Thoracic aorta (tissue), 2 donors: ENCODE measurements at places on chromosomes 2 and 18. TPM values are rescaled to one million over a fixed set of nuclear protein-coding genes. Genes with fewer than 3 reads are reported as not detected.

- no peak overlapping the region for H3K27ac ChIP-seq
- H3K27me3 ChIP-seq, result no peaks in the 10 kb centered on the region
- H3K4me1 ChIP-seq, result no peaks in the 10 kb centered on the region
- H3K4me3 ChIP-seq, result no peak overlapping the region
- H3K36me3 ChIP-seq, result no peaks in the 10 kb centered on the region
- no peak for DNase-seq
Observed at GRCh38 chr2:35973132-35973736, 382.3 kb upstream of the CRIM1 start.

- no peaks in the 10 kb centered on the region for H3K36me3 ChIP-seq
- H3K4me1 ChIP-seq, result no peaks in the 10 kb centered on the region
- H3K27ac ChIP-seq, result no peak overlapping the region
- no peak overlapping the region for H3K4me3 ChIP-seq
- no peak for DNase-seq
- no peaks in the 10 kb centered on the region for H3K27me3 ChIP-seq
Observed at GRCh38 chr2:213723707-213724106, 439.4 kb downstream of the SPAG16 start.

GRCh38 chr2:16161768-16162490 lies 221.6 kb downstream of the MYCN start:
- H3K36me3 ChIP-seq, result no peaks in the 10 kb centered on the region
- no peaks in the 10 kb centered on the region for H3K27me3 ChIP-seq
- no peak overlapping the region for H3K4me3 ChIP-seq
- H3K27ac ChIP-seq, result no peak overlapping the region

GRCh38 chr2:66253066-66253465 lies 181.9 kb upstream of the MEIS1 start:
- H3K27ac ChIP-seq, result no peak overlapping the region
- H3K27me3 ChIP-seq, result no peaks in the 10 kb centered on the region
- no peaks in the 10 kb centered on the region for H3K36me3 ChIP-seq
- H3K4me3 ChIP-seq, result no peak overlapping the region
- no peak for DNase-seq

- H3K27me3 ChIP-seq, result no peaks in the 10 kb centered on the region
- no peaks in the 10 kb centered on the region for H3K36me3 ChIP-seq
- H3K27ac ChIP-seq, result no peak overlapping the region
- H3K4me3 ChIP-seq, result no peak overlapping the region
- peaks cover 7% of the 10 kb centered on the region for H3K4me1 ChIP-seq
- no peak for DNase-seq
Observed at GRCh38 chr2:24978661-24979060, 6.9 kb upstream of the DNAJC27 start.

DNA sequence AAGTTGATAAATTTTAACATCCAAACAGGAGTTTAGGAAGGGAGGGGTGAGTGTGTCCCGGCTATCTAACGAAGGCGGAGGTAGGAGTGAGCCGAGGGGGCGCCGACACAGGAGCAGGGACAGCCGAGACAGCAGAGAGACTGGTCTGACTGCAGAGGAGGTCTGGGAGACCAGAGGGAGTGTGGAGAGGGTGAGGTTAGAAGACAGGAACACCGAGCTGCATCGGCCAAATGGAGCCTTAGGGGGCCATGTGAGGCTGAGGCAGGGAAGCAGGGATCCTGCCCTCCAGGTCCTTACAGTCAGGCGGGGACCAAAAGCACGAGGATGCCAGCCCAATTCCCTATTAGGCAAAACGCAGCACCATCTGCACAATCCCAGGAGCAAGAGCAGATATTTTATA lies 67.0 kb downstream of the SFXN5 start:
- DNase-seq, result no peak
- H3K27me3 ChIP-seq, result no peaks in the 10 kb centered on the region
- H3K27ac ChIP-seq, result peak overlapping the region; percentile 68
- H3K4me1 ChIP-seq, result peaks cover 22% of the 10 kb centered on the region

DNA sequence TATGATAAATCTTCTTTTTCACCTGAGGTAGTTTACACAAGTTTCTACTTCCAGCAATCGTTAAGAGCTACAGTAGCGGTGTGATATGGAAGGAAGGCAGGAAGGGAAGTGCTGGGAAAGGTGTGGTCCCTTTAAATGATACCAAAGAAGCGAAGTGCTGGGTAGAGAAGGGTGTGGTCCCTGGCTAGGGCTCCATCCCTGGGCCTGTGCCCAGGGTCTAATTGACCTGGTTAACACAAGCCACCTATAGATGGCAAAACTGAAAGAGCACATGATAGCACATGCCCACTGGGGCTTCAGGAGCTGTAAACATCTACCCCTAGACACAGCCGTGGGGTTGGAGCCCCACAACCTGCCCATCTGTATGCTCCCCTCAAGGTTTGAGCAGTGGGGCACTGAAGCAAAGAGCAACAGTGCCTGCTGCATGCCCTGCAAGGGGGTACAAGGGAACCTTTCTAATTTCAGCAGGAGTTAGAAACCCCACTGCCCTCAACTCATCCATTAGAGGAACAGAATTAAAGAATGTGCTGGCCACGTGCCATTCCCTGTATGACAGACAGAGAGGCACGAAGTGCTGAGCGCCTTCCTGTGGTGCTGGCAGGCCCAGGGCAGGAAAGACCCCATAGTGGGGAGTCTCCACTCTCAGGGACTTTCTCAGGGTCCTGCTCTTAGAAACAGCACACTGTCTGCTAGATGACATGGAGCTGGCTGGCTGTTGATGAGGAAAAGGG lies 153.1 kb upstream of the LMAN1 start:
- peaks cover 25% of the 10 kb centered on the region for H3K4me1 ChIP-seq
- H3K27me3 ChIP-seq, result no peaks in the 10 kb centered on the region
- no peak overlapping the region for H3K27ac ChIP-seq
- no peaks in the 10 kb centered on the region for H3K36me3 ChIP-seq

DNA sequence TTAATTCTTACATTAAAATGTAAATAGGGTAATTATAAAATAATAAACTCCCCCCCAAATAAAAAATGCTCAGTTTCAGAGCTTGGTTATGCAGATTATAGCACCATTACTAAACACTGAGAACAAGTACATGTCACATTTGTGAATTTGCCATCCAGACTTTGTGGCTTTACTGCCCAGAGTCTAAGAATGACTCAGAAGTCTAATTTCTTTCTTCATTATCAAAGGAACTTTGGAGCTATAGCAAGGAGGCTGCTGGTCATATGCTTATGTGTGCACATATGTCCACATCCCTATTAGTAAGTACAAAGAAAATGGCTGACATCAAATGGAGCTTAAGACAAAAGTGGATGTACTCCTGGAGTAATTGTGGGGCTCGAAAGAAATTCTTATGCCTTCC lies 248.5 kb upstream of the SESTD1 start:
- no peaks in the 10 kb centered on the region for H3K27me3 ChIP-seq
- no peaks in the 10 kb centered on the region for H3K36me3 ChIP-seq
- DNase-seq, result no peak
- H3K4me1 ChIP-seq, result no peaks in the 10 kb centered on the region
- H3K27ac ChIP-seq, result no peak overlapping the region

DNA sequence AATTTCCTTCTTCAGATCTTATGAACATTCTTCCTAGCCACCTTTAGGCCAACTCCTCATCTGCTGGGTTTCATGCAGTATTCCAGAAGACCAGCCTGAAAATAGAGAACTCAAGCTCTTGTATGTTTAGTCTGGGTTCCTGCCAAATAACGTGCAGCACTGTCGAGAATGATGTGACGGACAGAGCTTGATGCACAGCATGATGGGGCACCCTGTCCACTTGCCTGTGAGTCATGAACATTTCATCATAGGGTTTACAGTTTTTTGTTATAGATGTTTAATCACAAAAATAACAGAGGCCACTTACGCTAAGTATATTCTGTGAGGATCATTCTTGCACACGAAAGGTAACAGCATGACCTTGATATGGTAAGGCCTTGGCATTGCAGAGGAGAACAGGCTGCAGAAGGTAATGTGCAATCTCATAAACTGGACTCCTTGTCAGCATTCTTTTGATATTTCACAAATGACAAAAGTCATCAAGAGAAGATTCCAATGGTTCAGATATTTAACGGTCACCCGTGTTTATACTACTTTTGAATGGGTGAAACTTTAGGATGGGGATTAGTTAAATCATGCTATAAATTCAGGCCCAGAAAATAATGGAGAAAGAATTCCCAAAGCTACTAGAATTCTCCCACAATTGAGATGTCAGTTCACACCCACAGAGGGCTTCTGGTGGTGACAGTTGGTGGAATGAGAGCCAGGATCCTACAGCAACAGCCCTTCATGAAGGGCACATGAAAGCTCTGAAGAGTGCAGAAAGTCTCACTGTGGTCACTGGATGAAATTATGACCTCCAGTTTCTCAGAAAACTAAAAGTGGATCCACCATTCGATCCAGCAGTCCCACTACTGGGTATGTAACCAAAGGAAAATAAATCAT lies 396.1 kb upstream of the RAB12 start:
- no peaks in the 10 kb centered on the region for H3K4me1 ChIP-seq
- no peaks in the 10 kb centered on the region for H3K36me3 ChIP-seq
- H3K27ac ChIP-seq, result no peak overlapping the region
- H3K4me3 ChIP-seq, result no peak overlapping the region
- DNase-seq, result no peak

DNA sequence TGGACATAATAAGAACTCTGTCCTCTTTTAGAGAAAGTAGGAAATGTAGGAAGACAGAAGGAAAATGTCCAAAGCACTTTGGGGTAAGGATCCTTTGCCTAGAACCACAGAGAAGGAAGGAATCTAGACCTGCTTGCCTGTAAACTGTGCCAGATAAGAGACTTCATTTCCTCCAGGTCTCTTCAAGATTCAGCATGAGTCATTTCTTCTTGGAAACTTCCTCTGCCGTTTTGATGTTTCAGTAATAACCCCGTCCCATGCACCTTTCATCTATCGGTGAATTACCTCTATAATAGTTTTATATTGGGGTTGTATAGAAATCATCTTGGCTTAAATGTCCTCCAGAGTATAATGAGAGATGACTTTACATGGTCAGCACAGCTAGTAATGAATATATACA lies 63.2 kb upstream of the LRATD1 start:
- H3K27me3 ChIP-seq, result no peaks in the 10 kb centered on the region
- H3K4me1 ChIP-seq, result no peaks in the 10 kb centered on the region
- H3K36me3 ChIP-seq, result no peaks in the 10 kb centered on the region
- no peak for DNase-seq
- no peak overlapping the region for H3K27ac ChIP-seq

DNA sequence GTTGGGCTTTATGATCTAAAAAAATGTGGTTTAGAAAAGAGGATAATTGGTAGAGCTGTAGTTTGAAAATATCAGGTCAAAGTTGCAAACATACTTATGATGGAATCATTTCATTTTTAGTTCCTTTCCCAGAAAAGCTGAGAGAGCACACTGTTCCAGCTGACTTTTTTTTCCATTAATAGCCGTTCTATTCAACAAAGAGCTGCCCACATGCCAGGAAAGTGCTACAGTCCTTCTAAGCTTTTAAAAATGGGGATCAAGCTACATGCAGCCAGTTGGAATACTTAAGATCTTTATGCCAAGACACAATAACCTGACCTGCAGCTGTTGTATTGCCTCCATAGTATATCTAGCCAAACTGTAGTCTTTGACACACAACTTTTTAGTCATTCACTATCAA lies 111.5 kb downstream of the GALNT3 start:
- peak overlapping the region; percentile 93 for H3K27ac ChIP-seq
- H3K36me3 ChIP-seq, result no peaks in the 10 kb centered on the region
- DNase-seq, result no peak
- peaks cover 33% of the 10 kb centered on the region for H3K4me1 ChIP-seq

- H3K27ac ChIP-seq, result peak overlapping the region; percentile 51
- H3K27me3 ChIP-seq, result no peaks in the 10 kb centered on the region
- H3K4me1 ChIP-seq, result peaks cover 38% of the 10 kb centered on the region
- H3K36me3 ChIP-seq, result no peaks in the 10 kb centered on the region
Observed at GRCh38 chr2:217746808-217747207, 256.0 kb downstream of the TNS1 start.

DNA sequence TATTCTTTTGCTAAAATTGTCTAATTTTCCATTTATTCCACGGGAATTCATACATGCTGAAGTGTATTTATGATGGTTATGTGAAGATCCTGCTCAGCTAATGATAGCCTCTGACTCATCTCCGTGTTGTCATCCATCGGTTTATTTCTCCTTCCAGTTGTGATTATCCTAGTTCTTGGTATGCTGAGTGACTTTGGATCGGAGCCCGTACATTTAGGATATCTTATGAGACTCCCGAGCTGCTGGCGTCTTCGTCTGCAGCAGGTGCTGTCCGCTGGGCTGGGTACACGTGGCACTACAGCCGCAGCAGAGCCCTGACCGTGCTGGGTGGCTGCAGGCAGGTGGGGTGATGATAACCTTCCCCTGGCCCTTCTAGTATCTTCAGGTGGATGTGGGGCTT lies 40.1 kb upstream of the GALR1 start:
- H3K27ac ChIP-seq, result no peak overlapping the region
- no peak for DNase-seq
- no peaks in the 10 kb centered on the region for H3K36me3 ChIP-seq
- no peak overlapping the region for H3K4me3 ChIP-seq
- H3K4me1 ChIP-seq, result peaks cover 13% of the 10 kb centered on the region

DNA sequence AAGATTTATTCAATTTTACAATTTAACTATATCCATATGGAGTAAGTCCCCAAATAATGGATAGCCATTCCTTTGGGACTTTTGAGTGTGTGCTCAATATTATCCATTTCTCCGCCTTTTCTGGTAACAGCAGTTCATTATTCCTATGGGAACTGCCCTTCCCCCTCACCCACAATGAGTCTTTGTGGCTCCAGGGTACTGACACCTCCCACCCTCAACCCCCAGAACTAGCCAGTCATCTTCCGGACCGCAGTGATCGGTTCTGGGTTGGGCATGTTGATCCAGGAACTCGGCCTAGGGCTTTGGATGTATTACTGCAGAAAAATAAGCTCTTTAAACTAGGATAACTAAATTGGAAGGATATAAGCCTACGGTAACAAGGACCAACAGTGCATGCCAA lies 45.4 kb upstream of the CCDC150 start:
- no peaks in the 10 kb centered on the region for H3K36me3 ChIP-seq
- H3K27ac ChIP-seq, result no peak overlapping the region
- H3K4me1 ChIP-seq, result no peaks in the 10 kb centered on the region
- DNase-seq, result no peak
- no peaks in the 10 kb centered on the region for H3K27me3 ChIP-seq
- H3K4me3 ChIP-seq, result no peak overlapping the region

DNA sequence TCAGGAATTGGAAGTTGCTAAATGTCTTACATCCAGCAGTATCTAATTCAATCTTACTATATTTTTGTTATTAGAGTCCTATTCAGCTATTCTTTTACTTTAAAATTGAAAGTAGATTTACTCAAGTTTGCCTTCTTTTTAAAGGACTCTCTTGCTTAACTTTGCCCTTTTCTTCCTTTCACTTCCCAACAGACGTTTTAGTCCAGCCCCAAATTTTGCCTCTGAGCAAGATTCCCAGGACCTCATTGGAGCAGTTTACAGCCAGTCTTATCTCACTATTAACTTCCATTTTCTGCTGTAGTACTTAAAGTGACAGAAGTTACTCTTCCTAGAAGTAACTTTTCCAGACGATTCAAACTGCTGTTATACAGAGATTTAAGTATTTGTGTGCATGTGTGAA lies 1.7 kb upstream of the PRKD3 start:
- H3K4me3 ChIP-seq, result peak overlapping the region; percentile 81
- H3K4me1 ChIP-seq, result peaks cover 23% of the 10 kb centered on the region
- H3K27me3 ChIP-seq, result no peaks in the 10 kb centered on the region
- no peak for DNase-seq
- H3K36me3 ChIP-seq, result no peaks in the 10 kb centered on the region
- peak overlapping the region; percentile 77 for H3K27ac ChIP-seq

Gene EGR4
- total RNA-seq, result not detected

Gene LCT
- total RNA-seq, result not detected

Gene IL37
- not detected for total RNA-seq
